ENCODE measurements at places on chromosomes 3 and 15.

GRCh38 chr3:45646051-45646585 lies 43.1 kb upstream of the SACM1L start:
- no peak for DNase-seq

DNA sequence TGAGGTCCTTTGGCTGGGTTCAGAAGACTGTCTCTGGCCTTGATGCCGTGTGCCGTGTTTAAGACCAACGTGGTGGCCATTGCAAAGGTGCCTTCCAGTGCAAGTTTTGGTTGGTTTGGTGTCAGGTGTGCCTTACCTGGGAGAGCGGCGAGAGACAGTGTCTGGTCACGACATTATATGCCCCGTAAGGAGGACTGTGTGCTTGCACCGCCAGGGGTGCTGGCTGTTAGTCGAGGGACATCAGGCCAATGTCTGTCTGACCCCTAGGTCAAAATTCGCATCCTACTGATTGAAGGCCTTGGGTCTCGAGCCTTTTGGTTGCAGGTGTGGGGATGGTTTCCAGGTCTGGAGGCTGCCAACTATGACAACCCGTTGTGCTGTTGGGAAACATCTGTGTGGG lies 111.9 kb downstream of the SNRPN start:
- no peak for DNase-seq

DNA sequence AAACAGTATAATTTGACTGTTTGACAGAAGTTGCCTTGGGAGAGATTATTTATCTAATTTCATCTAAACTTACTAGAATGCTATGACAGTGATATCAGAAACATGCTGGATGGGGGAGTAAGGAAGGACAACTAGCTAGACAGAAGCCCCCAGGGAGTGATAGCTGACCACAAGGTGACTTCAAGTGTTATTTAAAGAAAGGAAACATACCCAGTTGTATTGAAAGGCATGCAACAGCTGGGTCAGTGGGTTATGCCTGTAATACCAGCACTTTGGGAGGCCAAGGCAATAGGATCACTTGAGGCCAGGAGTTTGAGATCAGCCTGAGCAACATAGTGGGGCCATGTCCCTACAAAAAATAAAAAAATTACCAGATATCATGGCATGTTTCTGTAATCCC lies 69.6 kb downstream of the SLC49A4 start:
- DNase-seq = no peak

DNA sequence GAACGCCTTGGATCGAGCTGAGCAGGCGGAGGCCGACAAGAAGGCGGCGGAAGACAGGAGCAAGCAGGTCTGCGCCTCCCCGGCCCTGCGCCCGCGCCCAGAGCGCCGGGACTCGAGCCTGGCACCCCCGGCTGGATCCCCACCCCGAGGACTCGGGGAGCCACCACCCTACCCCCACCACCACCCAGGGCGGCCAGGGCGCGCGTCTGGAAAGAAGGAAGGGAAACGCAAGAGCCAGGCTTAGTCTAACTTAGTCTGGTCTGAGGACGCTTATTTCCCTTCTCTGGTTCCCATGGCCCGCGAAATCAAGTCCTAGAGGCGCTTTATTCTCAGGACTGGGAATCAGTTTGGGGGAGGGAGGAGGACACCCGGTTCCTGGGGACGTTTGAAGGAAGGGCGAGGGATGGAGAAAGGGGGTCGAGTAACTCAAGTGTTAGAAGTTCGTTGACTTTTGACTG lies 359 bp downstream of the TPM1 start:
- DNase-seq = no peak

DNA sequence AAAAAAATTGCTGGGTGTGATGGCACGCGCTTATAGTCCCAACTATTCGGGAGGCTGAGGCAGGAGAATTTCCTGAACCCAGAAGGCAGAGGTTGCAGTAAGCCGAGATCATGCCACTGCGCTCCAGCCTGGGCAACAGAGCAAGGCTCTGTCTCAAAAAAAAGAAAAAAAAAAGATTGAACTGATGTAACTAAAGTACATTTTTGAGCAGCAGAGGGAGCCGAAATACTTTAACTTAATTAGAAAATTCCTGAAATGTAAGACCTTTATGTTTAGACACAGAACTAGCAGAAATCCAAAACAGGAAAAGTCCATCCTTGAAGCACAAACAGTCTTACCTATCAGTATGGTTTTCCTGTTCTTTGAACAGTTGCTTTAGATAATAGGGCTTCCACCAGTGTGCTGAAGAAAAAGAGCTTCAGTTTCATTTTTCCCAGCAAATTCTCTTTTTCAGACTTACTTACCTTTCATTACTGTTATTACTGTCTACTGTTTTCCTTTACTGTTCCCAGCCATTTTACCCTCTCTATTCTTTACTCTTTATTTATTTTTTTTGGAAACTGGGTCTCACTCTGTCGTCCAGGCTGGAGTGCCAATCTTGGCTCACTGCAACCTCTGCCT lies 33.4 kb upstream of the ZNF609 start:
- DNase-seq = peak; percentile 9

GRCh38 chr15:29057856-29058255 lies 172.1 kb downstream of the APBA2 start:
- no peak for DNase-seq

- no peak for DNase-seq
Measured at GRCh38 chr3:178404961-178405360, 131.3 kb upstream of the KCNMB2 start.

GRCh38 chr3:108133858-108134554 lies 43.2 kb upstream of the CD47 start:
- no peak for DNase-seq

GRCh38 chr3:169147238-169148008 lies 516.1 kb downstream of the MECOM start:
- DNase-seq = peak; percentile 79

DNA sequence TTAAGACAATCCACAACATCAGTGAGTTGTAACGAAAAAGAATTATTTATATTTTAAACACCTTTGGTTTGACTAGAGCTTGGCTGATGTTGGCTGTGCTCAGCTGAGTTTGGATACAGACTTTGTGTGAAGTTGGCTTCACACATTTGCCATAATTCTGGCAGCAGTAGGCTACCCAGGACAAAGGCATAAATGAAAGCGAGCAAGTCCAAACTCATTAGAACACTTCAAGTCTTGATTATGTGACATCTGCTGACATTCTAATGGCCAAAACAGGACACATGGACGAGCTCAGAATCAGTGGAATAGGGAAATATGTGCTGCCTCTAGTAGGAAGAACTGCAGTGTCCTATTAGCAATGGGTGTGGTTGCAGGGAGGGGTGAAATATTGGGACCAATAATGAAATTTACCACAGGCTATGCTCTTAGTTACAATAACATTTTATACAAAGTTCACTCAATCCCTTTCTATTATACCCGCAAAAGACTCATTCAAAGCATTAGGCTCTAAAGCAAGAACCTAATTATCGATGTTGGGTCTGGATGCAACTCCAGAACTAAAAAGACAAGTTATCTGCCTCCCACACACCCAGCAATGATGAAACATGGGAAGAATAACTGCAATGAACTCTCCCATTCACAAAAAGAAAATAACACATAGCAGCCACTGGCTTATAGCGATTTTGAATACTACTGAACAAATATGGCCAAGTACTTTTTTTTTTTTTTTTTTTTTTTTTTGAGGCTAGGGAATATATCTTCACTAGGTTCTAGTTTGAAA lies 493.9 kb upstream of the RASGRP1 start:
- no peak for DNase-seq

DNA sequence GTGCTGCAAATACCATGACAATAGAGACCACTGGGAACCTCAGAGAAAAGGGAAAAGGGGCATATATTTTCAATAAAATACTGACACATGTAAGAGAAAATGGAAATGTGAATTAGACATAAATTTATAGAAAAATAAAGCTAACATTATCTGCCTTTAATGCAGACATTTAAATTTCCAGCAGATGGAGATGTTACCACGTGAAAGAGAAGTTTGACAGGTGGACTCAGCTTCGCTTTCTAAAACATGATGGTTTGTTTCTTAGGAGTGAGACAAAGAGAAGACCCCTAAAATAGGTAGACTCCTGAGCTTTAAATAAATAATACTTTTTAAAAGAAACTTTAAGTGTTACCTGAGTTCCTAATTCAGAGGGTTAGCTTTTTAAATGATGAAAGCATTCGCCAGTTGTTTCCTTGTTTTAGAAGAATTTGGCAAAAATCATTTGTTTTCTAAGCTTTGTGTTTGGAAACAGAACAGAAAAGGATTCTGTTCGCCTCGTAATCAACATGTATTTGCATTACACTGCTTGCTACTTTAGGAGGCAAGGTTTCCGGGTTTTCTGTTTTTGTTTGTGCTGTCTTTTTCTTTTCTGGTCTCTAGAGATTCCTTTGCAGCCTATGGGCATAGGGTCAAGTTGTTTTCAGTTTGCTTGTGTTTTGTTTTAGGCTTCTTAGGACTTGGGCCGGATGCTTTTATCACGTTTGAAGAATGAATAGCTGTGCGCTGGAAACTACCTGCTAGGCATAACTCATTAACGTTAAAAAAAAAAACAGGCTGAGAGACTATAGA lies 271.4 kb downstream of the THSD4 start:
- no peak for DNase-seq

DNA sequence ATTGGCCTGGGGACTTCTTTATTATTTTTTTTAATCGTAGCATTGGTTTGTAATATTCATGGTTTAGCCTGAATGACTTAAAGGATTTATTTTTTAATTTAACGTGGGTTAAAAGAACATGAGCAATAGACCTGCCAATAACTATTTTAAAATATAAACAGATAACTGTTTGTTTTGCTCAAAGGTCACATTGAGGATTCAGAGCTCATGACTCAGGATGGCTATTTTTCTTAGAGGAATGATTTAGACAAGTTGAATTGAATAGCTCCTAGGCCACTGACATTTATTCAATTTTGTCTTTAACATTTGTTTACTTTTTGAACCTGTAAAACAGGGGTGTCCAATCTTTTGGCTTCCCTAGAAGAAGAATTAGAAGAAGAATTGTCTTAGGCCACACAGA lies 68.5 kb downstream of the ITPR1 start:
- DNase-seq = no peak

DNA sequence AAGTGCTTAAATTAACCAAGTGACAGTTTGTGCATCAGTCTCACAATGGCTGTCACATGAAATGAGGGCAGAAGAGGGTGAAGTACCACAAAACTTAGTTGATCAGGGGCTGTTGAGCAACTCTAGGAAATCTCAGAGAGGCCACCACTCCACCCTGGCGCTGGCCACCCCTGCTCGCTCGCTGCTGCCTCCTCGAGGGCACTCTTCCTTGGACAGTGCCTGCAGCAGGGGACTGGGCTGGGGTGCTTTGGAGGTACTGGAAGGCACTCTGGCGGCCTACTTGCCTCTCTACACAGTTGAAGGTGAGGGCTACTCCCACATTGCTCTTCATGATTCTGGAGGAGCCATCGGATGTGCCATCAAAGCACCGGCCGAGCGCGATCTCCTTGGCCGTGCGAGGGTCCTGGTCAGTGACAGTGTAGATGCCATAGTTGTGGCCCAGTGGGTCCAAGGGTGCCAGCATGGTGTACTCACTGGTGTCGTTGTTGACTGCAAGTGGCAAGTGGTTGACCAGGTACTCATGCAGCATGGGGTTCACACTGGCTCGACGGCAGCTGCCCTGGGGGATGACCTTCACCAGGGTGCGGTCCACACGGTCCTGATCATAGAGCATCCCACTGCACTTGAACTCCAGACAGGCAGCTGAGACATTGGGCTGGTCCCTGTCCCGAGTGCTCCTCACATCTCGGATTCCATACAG lies 11.6 kb upstream of the CLPX start:
- no peak for DNase-seq

GRCh38 chr15:65327651-65328393 lies 23.3 kb downstream of the RNU5B-1 start:
- DNase-seq = no peak
